ENCODE measurements at places on chromosomes 12 and 14. TPM values are rescaled to one million over a fixed set of nuclear protein-coding genes. Genes with fewer than 3 reads are reported as not detected.

DNA sequence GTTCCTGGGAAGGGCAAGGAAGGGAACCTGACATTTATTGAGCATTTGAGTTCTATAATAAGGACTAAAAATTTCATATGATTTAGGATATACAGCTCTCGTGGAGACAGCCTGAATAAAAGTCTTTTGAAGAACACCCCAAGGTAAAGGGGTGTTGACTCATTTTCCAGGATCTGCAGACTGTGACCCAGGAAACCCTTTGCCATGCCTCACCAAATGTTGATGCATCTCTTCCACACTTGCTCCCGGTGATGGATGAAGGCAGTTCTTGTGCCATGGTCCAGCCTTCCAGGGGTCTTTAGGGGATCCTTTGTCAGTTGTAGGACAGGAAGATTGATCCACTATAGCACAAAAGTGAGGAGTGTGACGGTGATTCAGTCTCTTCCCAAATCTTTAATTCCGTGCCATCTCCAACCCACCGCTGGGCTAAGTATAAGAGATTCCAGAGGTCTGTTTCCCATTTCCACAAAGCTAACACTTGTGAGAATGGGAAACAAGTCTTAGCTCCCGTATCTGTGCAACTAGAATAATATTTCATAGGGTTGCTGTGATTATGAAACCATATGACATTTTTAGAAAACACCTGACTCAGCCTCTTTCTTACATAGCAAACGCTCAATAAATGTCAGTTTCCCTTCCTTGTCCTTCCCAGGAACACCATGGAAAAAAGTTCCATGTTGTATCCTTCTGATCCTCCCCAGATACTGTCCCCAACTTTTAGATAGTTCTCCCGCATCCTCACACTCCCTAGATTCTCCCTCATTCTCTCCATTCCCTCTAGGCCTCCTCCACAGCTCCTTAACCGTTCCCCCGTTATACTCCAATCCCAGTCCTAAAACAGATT lies 836 bp downstream of the AAAS start:
- H3K27me3 ChIP-seq: no peaks in the 10 kb centered on the region
- H3K27ac ChIP-seq: peak overlapping the region; percentile 85
- H3K4me1 ChIP-seq: peaks cover 21% of the 10 kb centered on the region

GRCh38 chr14:54335569-54336155 lies 61.1 kb upstream of the CDKN3 start:
- H3K27ac ChIP-seq: no peak overlapping the region
- H3K27me3 ChIP-seq: no peaks in the 10 kb centered on the region
- H3K36me3 ChIP-seq: no peaks in the 10 kb centered on the region

- no peak for DNase-seq
- H3K27ac ChIP-seq: no peak overlapping the region
- no peaks in the 10 kb centered on the region for H3K36me3 ChIP-seq
- no peak overlapping the region for H3K4me3 ChIP-seq
- peaks cover 32% of the 10 kb centered on the region for H3K27me3 ChIP-seq
Measured at GRCh38 chr12:132171968-132172521, 27.8 kb downstream of the NOC4L start.

GRCh38 chr12:100329800-100330199 lies 27.1 kb upstream of the SLC17A8 start:
- H3K4me1 ChIP-seq: no peaks in the 10 kb centered on the region
- H3K36me3 ChIP-seq: peaks cover 5% of the 10 kb centered on the region
- H3K27me3 ChIP-seq: no peaks in the 10 kb centered on the region
- H3K27ac ChIP-seq: no peak overlapping the region
- DNase-seq: no peak

DNA sequence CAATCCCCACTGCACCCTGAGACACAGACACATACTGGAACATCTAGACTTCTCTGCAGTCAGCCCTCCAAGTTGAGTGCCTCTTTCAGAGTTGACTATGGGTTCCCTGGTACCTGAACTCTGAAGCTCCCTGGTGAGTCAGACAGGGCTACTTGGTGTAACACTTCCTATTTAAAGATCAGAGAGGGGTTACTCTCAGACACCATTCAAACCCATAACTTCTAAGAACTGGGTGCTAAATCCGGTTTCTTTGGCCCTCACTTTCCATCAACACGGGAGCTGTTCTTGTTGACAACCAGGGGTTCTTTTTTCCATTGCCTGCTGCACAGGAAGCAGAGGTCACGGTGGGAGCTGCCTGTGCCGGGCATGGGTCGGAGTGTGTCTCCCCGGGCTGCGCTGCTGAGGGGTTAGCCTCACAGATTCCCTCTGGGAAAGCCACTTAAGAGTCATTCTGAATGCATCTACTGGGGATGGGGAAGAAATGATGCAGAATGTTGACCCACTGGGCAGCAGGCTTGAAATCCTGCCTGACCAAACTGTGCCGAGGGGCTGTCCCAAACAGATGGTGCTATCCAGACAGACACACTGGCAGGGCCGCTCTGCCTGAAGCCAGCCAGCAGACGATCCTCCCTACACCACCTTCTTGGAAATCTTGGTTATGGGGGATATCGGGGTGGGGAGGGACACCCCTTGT lies 74.1 kb downstream of the PITPNM2 start:
- no peaks in the 10 kb centered on the region for H3K27me3 ChIP-seq
- no peak overlapping the region for H3K27ac ChIP-seq
- DNase-seq: no peak
- H3K36me3 ChIP-seq: no peaks in the 10 kb centered on the region
- H3K4me1 ChIP-seq: peaks cover 20% of the 10 kb centered on the region

Gene FAR2
- polyA plus RNA-seq: 6.3 TPM

Gene CLEC9A
- polyA plus RNA-seq: not detected

Gene MYL6
- 4,521 TPM for polyA plus RNA-seq
